Tongue (tissue), 3 donors: ENCODE measurements at places on chromosomes 2 and 18. TPM values are rescaled to one million over a fixed set of nuclear protein-coding genes. Genes with fewer than 3 reads are reported as not detected.

GRCh38 chr18:77201506-77201905 is 48.1 kb upstream of the GALR1 start:
- no peak for DNase-seq

DNA sequence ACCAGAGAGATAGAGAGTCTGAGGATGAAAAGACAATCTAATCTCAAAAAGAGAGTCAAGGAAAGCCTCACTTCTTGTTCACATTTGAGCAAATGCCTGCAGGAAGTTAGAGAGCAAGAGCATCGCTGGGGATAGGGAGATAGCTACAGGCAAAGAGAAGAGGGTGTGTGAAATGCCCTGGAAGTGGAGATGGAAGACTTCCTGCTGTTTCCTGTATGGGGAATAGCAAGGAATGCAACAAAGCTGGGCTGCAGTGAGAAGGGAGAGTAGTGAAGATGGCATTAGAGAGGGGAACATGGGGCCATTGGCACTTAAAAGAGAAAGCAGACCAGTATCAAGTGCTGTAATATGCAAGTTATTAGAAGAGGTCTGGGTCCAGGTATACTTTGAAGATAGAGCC is 488.6 kb downstream of the METTL4 start:
- no peak for DNase-seq

GRCh38 chr2:119697290-119698020 is 18.5 kb downstream of the TMEM177 start:
- DNase-seq: no peak

DNA sequence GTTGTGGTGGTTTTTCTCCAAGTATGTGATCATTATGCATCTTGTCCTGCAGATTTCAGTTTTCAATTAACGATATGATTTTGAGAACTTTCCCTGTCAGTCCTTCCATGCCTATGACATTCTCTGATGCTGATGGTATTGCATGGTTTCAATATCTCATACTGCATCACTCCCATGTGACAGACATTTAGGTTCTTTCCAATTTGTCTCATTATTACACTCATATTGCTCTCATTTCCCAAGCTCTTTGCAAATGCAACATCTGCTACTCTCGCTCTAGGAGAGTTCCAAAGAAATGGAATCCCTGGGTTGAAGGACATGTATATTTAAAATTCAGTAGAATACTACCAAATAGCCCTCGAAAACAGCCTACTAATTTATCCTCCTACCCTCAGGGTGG is 125.5 kb downstream of the MARCHF4 start:
- no peak for DNase-seq

DNA sequence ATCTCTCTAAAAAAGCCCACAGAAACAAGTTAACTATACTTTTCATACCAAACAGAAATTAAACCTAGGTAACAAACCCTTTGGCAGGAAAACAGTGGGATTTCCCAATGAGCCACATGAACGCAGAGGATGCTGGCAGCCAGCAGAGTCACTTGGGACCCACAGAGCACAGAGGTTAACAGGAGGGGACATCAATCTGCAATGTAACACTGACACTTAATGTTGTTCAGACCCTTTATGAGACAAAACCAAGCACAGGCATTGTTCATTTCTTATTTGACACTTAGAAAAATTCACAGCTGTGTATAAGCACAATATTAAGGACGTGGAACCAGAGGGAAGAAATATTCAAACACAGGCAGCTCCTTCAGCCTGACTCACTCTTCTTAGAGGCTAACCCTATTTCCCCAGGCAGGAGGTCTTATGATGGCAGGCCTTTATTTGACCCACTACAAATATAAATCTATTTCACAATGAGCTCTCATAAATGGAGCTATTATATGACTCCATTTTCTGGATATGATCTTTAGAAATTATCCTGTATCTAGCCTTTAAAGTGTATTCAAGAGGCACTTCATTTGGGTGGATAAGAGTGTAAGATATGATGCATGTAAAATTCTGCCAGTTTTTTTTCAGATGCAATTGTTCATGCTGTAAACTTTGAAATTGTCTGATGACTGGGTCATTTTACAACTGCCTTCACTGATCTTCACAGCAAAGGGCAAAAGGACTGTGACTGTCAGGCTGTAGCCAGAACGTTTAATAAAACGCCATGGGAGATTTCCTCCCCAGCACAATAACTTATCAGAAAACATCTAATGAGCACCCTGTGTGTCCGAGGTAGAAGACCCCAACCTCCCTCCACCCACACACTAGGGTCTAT is 132.8 kb upstream of the SATB2 start:
- DNase-seq: no peak

HOXD10 gene
- 0.62 TPM for total RNA-seq

DNA sequence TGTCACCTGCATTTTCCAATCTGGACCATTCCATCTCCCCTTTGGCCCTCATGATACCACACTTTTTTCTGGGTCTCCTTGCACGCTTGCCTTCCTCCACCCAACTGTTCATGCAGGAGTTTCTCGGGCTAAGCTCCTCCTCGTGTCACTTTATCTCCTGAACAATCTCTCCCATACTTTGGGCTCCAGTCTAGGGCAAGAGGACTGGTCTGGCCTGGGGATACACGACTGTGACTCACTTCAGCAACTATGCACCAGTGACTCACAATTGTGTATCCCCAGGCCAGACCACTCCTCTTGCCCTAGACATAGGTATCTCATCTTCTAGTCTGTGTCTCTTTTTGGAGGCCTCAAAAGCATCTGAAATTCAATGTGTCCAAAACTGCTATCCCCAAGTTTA is 149.4 kb upstream of the PTPRM start:
- no peak for DNase-seq

SNED1 gene
- 15.0 TPM for total RNA-seq

- DNase-seq: peak; percentile 27
These were observed 31.8 kb downstream of the NYAP2 start for GRCh38 chr2:225431105-225431863.

- DNase-seq: no peak
These were observed 8.7 kb upstream of the SLC14A1 start for GRCh38 chr18:45715212-45715780.

FMNL2 gene
- total RNA-seq: 30.8 TPM

GRCh38 chr2:241788572-241788971 is 11.9 kb downstream of the GAL3ST2 start:
- DNase-seq: no peak
